SIG-M5 (cell line): ENCODE measurements at places on chromosomes 2 and 18.

DNA sequence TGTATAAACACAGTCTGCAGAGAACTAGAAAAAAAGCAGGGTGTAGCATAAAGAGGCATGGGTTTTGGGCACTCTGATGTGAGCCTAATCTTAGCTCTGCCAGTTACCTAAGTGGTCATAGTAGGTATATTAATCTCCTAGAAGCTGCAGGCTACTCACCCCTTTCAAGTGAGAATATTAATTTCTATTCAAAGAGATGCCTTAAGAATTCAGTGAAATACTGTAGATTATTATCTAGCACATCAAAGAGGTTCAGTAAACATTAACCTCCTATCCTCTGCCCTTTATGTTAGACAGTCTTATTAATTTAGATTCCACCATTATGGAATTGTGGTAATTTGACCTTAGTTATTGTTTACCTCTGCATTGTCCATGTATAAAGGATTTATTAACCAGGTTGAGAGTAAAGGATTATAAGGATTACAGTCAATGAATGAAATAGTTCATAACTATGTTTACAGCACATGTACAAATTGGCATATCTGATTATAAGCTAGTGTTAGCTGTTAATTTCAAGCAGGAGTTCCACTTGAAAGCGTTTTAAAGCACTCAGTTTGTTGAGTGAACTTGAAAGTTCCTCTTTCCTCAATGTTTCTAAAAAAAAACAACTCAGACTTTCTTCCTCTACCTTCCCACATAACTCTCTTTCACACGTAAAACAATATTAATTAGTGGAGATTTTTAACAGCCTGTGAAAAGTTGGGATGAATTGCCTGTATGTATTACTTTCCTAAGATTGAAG is 150.6 kb upstream of the EPC2 start:
- no peak for DNase-seq

DNA sequence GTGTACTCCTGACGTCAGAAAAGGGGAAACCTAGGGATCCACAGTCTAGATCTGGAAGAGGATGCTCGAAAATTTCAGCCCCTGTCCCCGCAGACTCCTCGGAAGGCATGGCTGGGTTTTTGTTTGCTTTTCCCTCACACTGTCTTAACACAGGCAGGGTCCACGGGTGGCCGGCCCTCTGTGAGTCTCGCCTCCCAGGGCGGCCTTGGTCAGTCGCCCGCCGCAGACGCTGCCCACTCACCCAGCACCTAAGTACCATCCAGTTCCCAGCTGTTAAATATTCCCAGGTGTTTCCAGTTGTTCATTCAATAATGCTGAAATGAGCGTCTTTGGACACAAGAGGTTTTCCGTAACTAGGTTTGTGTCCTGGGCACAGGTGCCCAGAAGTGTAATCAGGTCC is 193.2 kb downstream of the TWIST2 start:
- no peak for DNase-seq

GRCh38 chr18:69882965-69883668 is 64.6 kb downstream of the CD226 start:
- no peak for DNase-seq

GRCh38 chr2:196372811-196373664 is 201.7 kb upstream of the STK17B start:
- DNase-seq = no peak

GRCh38 chr2:171798156-171798820 is 95.8 kb downstream of the SLC25A12 start:
- DNase-seq = peak; percentile 57

- DNase-seq = peak; percentile 71
These were observed at the start of gene SFXN5 for GRCh38 chr2:73071360-73072128. SFXN5 (minus strand) TSS chr2:73071712; CDS start chr2:73071705, 7 bp downstream.

DNA sequence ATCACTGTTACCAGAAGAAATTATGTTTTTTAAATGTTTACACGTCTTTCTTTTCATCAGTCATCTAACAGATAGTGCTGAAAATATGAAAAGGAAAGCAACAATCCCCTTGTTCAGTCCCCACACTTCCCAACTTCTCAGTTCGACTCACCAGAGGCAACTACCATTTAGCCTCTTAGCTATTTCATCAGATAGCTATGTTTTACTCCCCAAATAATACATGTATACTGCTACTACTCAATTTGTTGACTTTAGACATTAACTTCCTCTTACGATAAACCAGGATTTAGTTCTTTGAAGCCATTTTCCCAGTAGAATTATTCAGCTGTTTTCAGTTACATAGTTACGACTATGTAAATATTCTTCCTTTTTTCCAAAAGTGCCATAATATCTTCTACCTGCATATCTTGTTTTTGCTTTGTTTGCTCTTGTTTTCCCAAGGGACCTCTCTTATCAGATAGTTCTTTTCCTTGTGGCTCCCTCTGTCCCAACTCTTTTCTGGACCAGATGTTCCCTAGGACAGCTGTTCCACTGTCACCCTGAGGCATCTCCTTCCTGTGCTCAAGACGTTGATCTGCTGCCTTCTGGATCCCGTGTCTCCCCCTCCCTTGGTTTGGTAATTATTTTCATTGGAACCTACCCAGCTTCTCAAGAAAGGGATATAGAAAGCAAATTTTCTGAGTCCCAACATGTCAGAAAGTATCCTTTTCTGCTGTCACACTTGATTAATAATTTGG is 289.3 kb upstream of the TANK start:
- no peak for DNase-seq

GRCh38 chr2:55399815-55400214 is 19.8 kb downstream of the CCDC88A start:
- DNase-seq = no peak

GRCh38 chr2:240714747-240715725 is 23.4 kb downstream of the AQP12A start:
- no peak for DNase-seq

GRCh38 chr2:60496475-60496874 is 57.0 kb downstream of the BCL11A start:
- DNase-seq = no peak

- no peak for DNase-seq
These were observed 217.6 kb upstream of the FN1 start for GRCh38 chr2:215653344-215654030.

GRCh38 chr2:9258501-9258900 is 51.9 kb downstream of the ASAP2 start:
- DNase-seq = no peak

- no peak for DNase-seq
These were observed 90.2 kb downstream of the BCL11A start for GRCh38 chr2:60463249-60463648.

DNA sequence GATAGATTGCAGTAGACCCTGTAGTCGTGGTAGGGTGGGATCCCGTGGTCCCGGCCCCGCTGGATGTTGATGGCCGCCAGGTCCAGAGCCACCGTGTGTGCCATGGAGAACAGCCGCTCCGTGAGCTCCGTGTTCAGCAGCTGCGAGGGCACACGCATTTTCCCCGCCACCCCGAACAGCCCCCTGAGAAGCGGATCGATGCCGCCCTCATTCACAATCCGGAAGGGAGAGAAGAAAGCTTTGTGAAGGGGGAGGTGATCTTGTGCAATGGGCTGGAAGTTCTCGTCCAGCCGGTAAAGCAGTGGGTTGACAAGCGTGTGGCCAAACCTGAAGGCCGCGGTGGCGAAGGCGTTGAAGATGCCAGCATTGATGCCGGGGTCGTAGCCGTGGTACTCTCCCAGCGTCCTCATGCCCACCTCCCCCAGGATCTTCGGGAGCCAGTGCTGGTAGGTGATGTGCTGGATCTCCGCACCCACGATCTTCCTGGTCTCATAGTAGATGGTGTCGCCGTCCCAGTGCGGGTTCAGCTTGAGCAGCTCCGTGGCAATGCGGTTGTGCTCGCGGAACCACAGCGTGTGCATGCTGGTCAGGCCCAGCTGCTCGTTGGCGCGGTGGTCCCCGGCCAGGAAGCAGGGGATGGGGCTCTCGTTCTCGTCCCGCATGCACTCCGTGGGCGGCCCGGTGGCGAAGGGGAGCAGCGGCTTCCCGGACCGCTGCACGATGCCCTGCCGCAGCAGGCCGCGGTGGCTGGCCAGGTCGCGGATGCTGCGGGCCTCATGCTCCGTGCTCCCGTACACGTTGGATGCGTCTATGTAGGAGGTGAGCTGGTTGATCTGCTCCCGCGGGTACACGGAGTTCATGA is 95.8 kb downstream of the PXDN start:
- DNase-seq = no peak

GRCh38 chr2:46175419-46175818 is 121.8 kb upstream of the EPAS1 start:
- no peak for DNase-seq

- DNase-seq = no peak
These were observed 134.9 kb downstream of the ZAP70 start for GRCh38 chr2:97848306-97848705.

GRCh38 chr2:159054985-159055384 is 86.5 kb downstream of the TANC1 start:
- no peak for DNase-seq

GRCh38 chr18:42373584-42373983 is 418.6 kb downstream of the PIK3C3 start:
- DNase-seq = no peak

GRCh38 chr2:24493713-24494112 is 2.7 kb downstream of the NCOA1 start:
- DNase-seq = peak; percentile 27

DNA sequence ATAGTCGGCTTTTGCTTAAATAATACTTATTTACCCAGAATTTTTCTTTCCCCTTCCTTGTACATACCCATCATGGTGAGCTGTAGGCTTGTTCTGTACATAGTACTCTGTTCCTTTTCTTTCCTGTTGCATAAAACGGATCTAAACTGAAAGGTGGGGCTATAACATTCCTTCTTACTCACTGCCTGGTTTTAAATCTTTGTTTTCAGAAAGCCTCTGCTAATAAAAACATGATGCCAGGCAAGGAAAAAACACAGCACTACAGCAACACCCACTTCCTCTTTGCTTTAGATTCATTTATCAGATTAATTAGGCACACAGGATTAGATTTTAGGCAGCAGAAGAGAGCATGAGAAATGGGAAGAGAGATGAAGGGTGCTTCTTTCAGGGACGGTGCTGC is 19.6 kb upstream of the STON1 start:
- no peak for DNase-seq

- DNase-seq = no peak
These were observed 66.3 kb downstream of the NCKAP1 start for GRCh38 chr2:182971820-182972547.

GRCh38 chr2:59585655-59586054 is 967.8 kb downstream of the BCL11A start:
- no peak for DNase-seq

DNA sequence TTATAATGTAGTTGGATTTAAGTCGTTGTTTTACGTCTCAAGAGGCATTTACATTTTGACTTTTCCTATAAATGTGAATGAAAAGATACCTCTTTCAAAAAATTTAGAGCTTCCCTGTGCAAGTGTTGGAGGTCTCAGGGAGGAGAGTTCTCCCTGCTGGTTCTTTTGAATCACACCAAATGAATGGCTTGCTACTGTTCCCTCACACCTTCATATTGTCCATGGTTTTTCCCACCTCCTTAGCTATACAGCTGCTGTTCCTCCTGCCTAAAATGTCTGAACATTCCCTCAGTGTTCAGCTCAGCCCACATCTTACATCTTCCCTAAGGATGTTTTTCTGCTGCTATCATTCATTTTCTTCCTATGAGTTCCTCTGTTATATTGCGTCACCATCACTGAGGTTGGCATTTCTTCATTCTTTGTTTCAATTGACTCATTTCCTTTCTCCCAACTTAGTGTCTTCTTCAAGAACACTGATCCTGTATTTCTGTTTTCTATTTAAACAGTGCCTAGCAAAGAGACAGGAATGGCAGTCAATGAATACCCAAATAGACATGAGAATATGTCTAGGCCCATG is 46.0 kb downstream of the COX7A2L start:
- no peak for DNase-seq

GRCh38 chr2:188527141-188527540 is 235.5 kb downstream of the GULP1 start:
- no peak for DNase-seq

GRCh38 chr2:1884933-1885580 is 140.7 kb upstream of the PXDN start:
- DNase-seq = no peak

DNA sequence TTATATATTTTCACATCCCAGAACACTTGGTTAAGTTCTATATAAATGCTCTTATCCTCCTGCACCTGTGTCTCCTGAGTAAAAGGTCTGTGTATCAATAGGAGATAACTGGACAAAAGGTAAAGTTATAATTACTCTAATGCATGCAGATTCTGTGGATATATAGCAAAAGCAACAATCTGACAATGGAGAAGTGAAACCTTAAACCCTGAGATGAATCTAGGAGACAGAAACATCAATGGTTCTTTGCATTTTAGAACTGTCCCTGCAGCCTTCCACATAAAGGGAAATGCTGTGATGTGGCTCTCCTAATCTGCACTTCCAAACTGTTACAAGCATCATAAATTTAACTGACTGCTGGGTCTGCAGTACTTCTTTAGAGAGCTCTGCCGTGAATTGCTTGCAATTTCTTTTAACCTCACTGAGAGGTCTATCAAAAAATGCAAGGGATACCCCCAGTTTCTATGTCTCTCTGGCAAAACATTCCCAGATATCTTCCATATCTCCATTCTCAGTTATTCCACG is 42.8 kb upstream of the FSIP2 start:
- DNase-seq = no peak

GRCh38 chr2:66813976-66814375 is 379.1 kb downstream of the MEIS1 start:
- no peak for DNase-seq

GRCh38 chr2:47007223-47007825 is 91.7 kb upstream of the MCFD2 start:
- no peak for DNase-seq

DNA sequence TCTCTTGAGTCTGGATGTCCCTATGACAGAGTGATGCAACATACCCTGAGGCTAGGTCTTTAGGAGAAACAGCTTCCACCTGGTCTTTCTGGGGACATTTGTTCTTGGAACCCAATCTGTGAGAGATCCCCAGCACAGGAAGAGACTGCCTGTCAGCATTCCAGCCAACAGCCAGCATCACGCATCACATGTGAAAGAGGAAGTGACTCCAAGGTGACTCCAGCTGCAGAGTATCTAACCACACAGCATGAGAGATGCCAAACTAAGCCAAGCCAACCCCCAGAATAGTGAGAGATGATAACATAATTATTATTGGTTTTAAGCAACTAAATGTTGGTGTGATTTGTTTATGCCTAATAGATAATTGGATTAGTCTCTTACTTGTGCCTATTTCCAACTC is 35.7 kb downstream of the C18orf63 start:
- no peak for DNase-seq

- DNase-seq = no peak
These were observed 90.4 kb upstream of the HAAO start for GRCh38 chr2:42882756-42883155.

DNA sequence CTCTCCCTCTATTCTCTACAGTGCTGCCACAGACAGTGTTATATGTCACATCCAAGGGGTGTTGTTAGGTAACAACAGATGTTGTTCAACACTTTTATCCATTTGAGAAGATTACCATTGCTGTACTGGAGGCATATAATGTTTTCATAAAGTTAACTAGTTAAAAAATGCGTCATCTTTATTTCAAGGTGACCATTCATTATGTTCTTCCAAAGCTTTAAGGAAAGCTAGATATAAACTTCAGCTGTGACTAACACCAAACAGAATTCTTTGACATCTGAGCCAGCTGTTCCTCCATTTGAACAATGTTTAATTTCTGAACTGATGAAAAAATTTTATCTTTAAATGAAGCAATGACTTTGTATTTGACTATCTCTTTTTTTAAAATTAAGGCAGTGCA is 1099.6 kb upstream of the TMEFF2 start:
- no peak for DNase-seq
